NCI-H748 treated with DMSO at 0.1 percent for 48 hours (cell line): ENCODE measurements at places on chromosomes 1 and 21.

DNA sequence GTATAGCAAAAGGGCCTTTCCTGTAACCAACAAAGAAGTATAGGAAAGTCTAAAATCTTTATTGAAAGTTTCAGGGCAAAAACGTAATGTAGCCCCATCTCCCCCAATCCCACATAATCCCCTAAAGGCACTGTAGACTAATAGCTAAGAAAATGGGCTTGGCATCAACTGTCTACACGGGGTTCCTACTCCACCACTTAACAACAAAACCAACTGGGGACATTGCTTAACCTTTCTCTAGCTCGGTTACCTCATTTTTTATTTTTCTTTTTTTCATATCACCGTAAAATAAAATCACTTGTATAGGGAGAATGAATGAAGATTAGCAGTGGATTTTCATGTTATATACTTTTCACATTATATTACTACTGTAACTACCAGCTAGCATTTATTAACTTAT lies 12.3 kb downstream of the MACF1 start:
- DNase-seq: no peak

- no peak for DNase-seq
Observed at GRCh38 chr1:207825719-207826556, 74.1 kb downstream of the CD46 start.

- DNase-seq: no peak
Observed at GRCh38 chr1:57770772-57771171, 346.9 kb upstream of the DAB1 start.

DNA sequence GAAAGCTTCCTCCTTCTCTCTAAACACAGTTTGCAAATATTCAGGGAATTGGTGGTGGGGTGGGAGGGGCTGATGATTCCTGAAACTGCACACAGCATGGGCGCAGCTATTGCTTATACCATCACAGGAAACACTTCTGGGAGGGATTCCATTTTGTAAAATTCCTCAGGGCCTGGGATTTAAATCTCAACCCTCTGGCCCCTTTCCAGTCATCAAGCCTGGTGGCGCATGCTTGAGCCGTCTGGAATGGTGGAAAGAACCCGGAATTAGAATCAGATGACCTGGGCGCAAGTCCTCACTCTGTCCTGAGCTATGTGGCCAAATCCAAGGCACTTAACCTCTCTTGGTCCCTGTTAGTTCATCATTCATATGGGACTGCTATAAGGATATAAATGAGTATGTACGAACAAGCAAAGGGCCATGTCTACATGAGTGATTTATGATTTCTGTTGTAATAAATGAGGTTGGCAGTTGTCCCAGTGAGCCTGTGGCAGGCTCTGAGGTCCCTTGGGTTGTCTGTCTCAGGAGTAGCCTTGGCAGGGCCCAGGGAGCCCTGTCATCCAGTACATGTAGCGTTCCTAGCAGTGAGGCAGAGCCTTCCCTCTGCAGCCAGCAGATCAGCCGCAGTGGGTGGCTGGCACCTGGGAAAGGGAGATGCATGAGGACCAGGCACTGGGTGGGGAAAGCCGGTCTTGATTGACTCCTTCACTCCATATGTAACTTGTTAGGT lies 72.0 kb downstream of the MAN1C1 start:
- DNase-seq: no peak

GRCh38 chr1:218571491-218571890 lies 226.4 kb downstream of the TGFB2 start:
- DNase-seq: no peak

DNA sequence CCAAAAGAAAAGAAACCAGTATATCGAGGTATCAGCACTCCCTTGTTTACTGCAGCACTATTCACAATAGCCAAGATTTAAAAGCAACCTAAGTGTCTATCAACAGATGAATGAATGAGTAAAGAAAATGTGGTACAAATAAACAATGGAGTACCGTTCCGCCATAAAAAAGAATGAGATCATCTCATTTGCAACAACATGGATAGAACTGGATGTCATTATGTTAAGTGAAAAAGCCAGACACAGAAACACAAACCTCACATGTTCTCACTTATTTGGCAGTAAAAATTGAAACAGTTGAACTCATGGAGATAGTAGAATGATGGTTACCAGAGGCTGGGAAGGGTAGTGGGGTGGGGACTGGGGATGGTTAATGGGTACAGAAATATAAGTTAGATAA lies 4.3 kb upstream of the GNG5 start:
- peak; percentile 7 for DNase-seq

- peak; percentile 33 for DNase-seq
Observed at GRCh38 chr1:235649368-235650163, at the start of gene GNG4. GNG4 (minus strand) TSS chr1:235649784; CDS start chr1:235583838, 65,946 bp downstream.

DNA sequence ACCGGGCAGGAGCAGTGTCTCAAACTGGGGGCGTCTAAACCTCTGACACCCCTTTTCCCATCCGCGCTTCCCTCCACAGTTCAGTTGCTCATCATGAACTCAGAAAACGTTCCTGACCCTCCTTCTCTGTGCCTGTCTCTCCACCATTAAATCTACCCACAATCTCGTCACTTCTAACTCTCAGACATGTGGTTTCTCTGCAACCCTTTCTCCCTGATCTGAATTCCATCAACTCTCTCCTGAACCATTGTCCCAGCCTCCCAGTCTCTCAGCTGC lies 3.8 kb downstream of the TTC34 start:
- DNase-seq: no peak
